ENCODE measurements at places on chromosomes 2 and 18. TPM values are rescaled to one million over a fixed set of nuclear protein-coding genes. Genes with fewer than 3 reads are reported as not detected.

CTIF gene
- total RNA-seq: 14.8 TPM

SNTG2 gene
- 1.2 TPM for total RNA-seq

ADD2 gene
- total RNA-seq: 0.61 TPM

FAM124B gene
- total RNA-seq: 0.53 TPM

C2orf80 gene
- total RNA-seq: not detected

LRRTM4 gene
- total RNA-seq: 0.64 TPM

FRZB gene
- total RNA-seq: 15.2 TPM

GRCh38 chr2:27308359-27308881, at the start of gene UCN:
Gene UCN (minus strand): TSS chr2:27308445. CDS start chr2:27307895, 550 bp downstream.
- peak; percentile 28 for DNase-seq

DNA sequence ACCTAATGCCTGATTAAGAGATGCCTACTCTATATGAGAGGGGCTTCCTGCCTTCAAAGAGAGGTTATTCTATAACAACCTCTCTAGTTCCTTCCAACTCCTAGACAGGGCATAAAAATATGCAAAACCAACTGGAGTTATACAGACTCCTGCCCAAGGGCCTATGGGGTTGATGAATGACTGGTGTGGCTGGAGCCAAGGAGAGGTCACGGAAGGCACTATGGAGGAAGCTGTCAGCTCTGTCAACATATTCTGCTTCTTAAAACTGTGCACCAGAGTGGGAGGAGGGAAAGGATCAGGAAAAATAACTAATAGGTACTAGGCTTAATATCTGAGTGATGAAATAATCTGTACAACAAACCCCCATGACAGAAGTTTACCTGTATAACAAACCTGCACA, 120.9 kb upstream of the CDC42EP3 start:
- DNase-seq: no peak

DNA sequence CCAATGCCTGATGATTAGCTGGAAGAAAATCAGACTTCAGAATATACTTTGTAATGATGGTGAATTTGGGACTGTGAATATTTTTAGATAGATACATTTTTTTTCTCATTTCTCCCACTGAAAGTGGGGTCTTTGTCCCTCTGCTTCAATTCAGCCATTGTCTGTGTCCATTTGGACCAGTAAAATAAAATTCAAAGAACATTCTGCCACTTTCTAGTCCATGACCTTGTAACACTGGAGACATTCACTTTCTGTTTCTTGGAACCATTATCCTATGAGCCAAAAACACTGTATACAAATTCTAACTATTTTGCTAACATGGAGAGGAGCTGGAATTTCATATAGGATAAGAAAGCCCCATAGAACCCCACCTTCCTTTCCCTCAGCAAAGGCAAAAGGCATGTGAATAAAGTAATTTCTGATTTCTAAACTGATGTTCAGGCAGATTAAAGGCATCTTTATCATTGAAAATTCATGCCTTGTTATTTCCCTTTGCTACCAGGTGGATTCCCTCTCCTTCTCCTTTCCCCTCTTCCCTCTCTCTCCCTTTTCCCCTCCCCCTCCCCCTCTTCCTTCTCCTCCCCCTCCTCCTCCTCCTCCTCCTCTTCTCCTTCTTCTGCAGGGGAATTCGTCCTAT, 2010.4 kb upstream of the LRRTM1 start:
- DNase-seq: no peak

DNA sequence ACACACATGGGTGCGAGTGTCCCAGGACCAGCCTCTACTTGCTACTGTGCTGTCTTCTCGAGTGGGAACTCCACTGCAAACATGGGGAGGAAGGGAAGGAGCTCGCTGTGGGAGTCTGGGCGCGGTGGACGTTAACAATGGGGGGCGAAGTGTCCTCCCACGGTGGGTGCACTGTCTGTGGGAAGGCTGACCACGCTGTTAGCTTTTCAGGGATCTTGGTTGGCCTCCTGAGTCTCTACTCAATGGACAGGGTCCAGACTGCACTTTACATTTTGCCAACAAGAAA, 146.7 kb downstream of the MBP start:
- DNase-seq: no peak

DNA sequence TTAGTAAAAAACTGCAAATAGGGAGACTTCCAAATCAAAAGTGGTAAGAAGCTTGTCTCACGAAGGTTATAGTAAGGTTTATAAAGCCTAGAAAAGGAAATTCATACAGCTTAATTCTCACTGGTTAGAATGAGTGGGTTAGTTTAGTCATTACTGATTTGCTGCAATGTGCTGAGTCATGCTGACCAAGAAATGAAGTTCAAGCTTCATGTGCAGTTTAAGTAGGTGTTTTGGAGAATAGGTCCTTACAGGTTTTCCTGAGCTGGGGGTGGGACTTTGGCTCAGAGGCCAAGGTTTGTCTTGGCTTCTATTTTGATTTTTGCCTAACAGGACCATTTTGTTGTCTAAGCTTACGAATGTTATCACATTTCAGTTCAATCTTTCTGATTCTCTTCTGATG, 15.1 kb downstream of the CLIP4 start:
- no peak for DNase-seq

- DNase-seq: no peak
Measured at GRCh38 chr2:73000808-73001570, 70.5 kb downstream of the SFXN5 start.

- DNase-seq: no peak
Measured at GRCh38 chr2:58466804-58467203, 225.7 kb upstream of the FANCL start.

GRCh38 chr2:181886192-181886591, 5.3 kb upstream of the ITPRID2 start:
- no peak for DNase-seq

DNA sequence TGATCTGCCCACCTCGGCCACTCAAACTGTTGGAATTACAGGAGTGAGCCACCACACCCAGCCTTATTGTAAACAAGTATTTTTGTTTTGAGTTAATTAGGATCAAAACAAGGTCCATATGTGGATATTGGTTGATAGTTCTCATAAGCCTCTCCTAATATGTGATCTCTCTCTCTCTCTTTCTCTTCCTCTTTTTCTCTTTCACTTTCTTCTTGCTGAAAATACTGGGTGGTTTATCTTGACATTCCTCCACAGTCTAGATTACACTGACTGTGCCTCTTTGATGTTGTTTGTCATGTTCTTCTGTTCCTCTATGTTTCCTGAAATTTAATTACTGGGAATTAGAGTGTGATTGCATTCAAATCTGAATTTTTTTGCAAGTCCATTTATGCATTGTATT, 547.5 kb upstream of the NRXN1 start:
- DNase-seq: no peak

GRCh38 chr2:30487603-30488002, 40.6 kb downstream of the LCLAT1 start:
- DNase-seq: no peak

DNA sequence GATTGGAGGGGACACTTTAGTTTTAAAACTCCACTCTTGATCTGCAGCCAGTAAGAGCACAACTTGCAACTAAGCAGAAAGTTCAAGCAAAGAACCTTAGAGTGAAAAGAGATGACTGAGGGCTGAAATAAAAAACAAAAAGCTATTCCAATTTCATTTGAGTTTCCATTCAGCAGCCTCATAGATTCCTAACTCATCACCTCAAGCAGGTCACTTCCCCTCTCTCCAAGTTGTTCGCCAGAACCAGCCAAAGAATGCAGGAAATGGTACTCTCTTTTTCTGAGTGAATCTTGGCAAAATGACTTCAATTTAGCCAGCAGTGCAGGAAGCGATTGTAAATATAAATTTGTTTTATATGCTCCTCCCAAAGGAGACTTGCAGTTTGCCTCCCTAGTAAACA, 213.3 kb downstream of the SETBP1 start:
- DNase-seq: no peak

GRCh38 chr2:9244985-9245544, 38.5 kb downstream of the ASAP2 start:
- no peak for DNase-seq

DNA sequence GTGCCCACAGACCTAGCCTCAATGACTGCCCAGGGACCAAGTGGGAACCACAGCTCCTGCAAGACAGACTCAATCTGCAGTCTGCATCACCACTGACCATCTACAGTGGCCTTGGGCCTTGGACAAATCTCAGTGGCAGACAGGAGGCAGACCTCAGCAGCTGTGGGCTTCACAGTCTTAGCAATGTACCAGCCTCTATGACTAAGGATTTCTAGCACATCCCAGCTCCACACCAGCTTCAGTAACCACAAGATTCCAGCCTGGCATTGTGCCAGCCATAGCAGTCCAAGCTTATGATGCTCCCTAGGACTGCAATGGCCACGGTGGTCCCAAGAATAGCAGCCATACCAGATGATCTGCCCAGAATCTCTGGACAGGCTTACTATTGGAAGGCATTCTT, 19.6 kb upstream of the WDR75 start:
- DNase-seq: no peak

GRCh38 chr2:10566018-10566417, 117.9 kb upstream of the ODC1 start:
- DNase-seq: no peak

- DNase-seq: no peak
Measured at GRCh38 chr2:12107939-12108338, 361.5 kb downstream of the LPIN1 start.

- no peak for DNase-seq
Measured at GRCh38 chr2:28567061-28567471, 71.2 kb downstream of the PLB1 start.

- no peak for DNase-seq
Measured at GRCh38 chr18:77376733-77377094, 127.1 kb downstream of the GALR1 start.

DNA sequence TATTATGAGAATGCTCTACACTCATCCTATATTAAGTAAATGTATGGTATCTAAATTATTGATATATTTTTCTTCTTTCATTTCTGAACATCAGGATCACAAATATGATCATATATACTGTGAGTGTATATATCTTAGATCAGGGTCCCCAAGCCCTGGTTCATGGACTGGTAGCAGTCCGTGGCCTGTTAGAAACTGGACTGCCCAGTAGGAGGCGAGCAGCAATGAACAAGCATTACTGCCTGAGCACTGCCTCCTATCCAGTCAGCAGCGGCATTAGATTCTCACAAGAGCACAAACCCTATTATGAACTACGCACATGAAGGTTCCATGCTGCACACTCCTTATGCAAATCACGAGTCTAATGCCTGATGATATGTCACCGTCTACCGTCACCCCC, 1247.1 kb upstream of the NXPH2 start:
- DNase-seq: no peak

- DNase-seq: no peak
Measured at GRCh38 chr2:130729322-130730299, 741 bp downstream of the GPR148 start.
